Cortex of kidney (tissue), 1 donor: ENCODE measurements at places on chromosomes 11 and 22.

GRCh38 chr11:78304201-78304600 lies 113.4 kb downstream of the GAB2 start:
- no peak for DNase-seq

DNA sequence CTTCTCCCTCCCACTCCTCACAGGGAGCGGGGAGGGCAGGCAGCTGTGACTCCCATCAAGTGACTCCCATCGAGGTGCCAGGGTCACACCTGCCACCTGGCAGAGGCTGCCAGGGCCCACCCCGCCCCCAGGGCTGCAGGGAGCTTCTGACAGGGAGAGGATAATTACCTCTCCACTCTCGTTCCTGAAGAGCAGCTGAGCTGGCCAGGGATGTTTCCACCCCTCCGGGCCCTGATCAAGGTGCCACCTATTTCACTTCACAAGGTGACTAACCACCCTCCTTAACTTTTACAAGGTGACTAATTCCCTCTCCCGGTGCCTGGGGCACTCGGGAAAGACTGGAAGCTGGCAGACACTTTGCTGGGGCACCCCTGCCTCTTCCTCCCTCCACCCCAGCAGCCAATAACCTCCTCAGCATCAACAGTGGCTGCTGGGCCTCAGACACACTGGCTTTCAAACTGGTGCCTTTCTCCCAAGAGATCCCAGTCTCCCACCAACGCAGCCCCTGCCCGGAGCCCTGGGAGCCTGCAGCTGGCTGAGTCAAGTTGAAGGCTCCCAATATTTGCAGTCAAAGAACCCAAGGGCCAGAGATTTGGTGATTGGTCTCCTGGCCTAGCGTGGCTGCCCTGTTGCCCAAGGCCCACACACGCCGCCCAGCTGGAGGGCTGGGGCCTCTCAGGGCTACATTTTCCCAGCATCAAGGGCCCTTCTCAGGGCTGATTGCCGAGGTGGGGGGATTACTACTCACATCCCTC lies 22.0 kb upstream of the MYRF start:
- no peak for DNase-seq

DNA sequence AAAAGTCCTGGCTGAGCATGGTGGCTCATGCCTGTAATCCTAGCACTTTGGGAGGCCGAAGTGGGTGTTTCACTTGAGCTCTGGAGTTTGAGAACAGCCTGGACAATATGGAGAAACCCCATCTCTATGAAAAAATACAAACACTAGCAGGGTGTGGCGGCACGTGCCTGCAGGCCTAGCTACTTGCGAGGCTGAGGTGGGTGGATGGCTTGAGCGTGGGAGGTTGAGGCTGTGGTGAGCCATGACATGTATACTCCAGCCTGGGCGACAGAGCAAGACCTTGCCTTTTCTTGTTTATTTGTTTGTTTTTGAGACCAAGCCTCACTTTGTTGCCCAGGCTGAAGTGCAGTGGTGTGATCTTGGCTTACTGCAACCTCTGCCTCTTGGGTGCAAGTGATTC lies 8.1 kb upstream of the CRY2 start:
- no peak for DNase-seq

GRCh38 chr11:101686514-101686913 lies 102.7 kb upstream of the TRPC6 start:
- no peak for DNase-seq

DNA sequence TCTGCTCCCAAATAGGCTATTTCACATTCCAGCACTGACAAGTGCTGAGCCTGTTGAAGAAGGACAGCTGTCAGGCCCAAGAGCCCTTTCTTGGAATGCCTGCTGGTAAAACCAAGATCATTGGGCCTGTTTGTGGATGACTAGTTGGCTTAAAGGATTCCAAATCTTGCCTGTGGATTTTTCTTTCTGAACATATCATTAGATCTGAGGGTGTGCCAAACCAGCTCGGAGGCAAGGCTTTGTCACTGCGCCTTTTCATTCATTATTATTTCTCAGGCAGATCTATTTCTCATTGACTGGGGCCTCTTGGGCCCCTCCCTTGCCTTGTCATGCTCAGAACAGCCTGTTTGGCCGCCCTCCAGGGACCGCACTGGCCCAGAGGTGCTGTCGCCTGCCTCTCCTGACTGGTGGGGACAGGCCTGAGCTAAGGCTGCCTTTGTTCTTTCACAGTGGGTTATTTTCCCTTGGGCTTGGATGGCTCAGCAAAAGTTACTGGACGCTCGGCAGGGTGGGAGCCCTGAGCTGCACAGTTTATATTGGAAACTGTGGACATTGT lies 222.7 kb upstream of the SESN3 start:
- DNase-seq, result no peak

DNA sequence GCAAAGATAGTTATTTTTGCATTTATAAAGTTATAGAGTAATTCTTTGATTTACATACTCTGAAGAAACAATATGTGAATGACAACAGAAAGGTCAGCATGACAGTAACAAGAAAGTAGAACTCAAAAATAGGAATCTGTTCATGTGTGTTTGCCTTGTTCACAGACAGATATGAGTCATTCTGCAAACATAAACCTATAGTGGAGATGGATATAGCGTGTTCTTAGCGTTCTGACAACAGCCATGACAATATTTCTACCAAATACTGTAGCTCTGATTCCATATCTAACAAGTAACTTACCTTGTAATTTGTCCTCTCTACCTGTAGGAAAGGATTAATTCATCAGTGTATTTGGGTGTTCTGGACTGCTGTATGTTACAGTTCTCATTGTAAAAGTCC lies 208.5 kb upstream of the MTMR2 start:
- DNase-seq, result no peak

GRCh38 chr11:129292092-129292491 lies 83.6 kb upstream of the BARX2 start:
- no peak for DNase-seq

GRCh38 chr22:38104084-38104483 lies 6.4 kb downstream of the BAIAP2L2 start:
- DNase-seq, result no peak

DNA sequence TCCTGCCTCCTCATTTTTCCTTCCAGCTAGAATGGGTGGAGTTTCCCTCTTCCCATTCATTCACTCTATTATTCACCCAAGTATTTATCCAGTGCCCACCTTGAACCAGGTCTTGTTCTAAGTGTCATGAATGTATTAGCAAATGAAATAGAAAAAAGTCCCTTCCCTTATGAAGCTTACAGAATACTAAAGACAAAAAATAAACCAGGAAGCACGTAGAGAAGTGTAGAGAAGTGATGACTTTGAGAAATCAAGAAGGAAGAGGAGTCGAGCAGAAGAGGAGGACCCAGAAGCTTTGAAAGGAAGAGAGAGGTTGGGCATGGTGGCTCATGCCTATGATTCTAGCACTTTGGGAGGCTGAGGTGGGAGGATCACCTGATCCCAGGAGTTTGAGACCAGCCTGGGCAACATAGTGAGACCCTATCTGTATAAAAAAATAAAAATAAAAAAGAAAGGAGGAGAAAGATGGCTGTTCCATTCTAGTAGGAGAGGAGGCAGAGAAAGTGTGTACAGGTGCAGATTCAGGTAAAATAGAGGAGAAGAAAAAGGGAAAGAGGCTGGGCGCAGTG lies 17.1 kb upstream of the SYVN1 start:
- DNase-seq, result no peak

- no peak for DNase-seq
These were observed 98.3 kb upstream of the FGF3 start for GRCh38 chr11:69917529-69917928.

DNA sequence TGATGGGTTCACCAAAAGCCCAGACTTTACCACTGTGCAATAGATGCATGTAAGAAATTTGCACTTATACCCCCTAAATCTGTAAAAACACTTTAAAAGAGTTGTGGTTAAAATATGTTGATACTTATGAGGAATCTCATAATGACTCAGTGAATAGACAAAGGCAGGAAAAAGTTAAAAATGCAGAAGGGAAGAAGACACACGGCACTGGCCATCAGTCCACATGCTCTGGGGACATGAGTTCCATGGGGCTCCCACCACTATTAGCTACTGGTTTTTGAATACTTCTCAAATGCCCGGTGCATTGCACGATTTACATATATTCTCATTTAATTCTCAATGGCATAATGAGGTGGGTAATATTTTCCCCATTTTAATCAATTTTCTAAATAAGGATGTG lies 59.3 kb upstream of the BLID start:
- no peak for DNase-seq

GRCh38 chr11:130100381-130101095 lies 30.8 kb downstream of the APLP2 start:
- DNase-seq, result no peak

DNA sequence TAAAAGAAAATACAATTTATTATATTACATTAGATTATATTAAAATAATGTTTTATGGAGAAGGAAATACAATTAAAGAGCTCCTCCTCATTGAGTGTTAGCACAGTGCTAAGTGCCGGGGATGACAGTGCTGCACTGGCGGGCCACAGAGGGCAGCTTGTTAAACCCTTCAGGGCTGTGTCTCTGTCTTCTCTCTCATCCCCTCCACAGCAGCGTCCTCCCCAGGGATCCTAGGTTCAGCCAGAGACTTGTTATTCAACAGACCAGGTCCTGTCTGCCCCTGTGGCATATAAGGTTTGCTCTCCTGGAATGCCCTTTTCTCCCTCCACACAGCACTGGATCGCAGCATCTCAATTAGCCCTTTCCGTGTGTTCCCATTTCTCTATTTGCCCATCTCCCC lies 14.2 kb downstream of the THYN1 start:
- DNase-seq, result no peak

DNA sequence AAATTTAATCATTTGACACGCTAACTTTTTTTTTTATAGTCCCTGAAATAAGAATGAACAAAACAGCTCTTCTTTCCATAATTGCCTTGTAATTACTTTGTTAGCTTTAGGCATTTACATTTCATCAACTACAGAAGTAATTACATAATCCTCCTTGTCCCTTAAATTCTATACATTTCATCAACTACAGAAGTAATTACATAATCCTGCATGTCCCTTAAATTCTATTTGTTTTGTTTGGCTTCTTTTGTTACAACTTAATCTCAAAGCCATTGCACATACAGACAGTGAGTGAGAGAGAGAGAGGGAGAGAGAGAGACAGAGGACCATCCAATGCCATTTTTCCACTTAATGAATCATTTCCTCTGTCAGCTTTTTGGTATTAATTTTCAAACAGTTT lies 873.2 kb downstream of the METTL15 start:
- no peak for DNase-seq

DNA sequence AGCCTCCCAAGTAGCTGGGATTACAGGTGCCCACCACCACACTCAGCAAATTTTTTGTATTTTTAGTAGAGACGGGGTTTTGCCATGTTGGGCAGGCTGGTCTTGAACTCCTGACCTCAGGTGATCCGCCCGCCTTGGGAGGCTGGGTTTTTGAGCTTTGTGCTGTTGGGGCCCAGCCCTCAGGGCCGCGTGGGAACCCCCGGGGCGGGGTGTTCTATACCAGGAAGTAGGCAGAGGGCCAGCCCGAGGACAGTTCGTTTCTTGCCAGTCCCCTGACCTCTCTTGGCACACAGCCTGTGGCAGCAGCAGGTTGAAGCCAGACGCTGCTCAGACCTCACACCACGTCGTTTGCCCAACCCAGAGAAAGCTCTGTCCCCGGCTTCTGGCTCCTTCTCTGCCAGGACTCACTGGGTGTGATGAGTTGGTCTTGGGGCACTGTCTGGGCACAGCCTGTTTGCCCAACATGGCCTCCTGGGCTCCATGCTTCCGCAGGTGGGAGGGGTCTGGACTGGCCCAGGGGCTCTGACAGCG lies 24.9 kb upstream of the CHKA start:
- DNase-seq, result no peak

GRCh38 chr11:76630600-76631281 lies 39.8 kb downstream of the LRRC32 start:
- no peak for DNase-seq

DNA sequence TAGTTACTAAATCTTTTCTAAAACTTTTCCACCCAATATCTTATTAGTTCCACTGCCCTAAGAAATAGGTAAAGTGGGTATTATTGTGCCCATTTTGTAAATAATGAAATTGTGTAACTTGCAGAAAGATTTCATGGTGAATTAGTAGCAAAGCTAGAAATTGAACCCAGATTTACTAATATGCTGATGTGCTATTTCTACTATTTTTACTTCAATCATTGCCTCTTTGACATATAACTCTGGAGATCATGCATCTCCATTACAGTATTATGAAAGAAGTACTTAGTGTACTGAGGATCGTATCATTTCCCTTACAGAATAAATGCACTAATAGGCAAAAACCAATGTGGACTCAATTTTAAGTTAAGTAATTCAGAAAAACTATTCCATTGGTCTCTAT lies 119.0 kb downstream of the CSTPP1 start:
- DNase-seq, result no peak

GRCh38 chr11:74157169-74157568 lies 13.6 kb downstream of the C2CD3 start:
- DNase-seq, result no peak

DNA sequence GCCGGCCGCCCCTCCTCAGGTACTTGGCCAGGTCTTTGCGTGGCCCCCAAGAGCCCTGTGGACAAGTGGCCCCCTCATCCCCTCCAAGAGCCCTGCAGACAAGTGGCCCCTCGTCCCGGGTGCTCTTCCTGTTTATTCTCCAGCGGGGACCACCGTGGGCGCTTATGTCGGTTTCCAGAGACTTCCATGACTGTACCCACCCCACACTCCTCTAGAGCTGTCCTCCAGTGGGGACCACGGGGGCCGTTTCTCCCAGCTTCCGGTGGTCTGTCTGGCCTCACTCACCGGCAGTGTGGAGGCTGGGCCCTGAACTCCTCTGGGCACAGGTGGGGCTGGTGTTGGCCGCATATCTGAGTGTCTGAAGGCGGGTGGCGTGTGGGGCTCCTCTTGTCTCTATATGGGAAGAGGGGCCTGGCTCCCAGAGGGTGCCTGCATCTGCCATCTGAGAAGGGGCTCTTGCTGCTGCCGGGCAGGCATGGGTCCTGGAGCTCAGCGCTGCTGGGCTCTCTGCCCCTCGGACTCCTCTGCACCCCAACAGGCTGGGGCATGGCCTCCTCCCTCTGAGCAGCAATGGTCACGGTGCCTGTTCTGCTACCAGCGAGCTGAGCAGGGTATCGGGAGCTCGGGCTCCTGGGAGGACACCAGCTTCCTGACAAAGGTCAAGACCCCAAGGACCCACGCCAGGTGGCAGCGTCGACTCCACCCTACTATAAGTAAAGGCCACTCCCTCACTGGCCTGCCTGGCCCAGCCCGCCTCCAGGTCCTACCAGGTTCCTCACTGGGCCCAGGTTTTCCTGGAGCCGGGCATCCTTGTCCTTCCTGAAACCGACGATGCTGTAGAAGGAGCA lies 1264.3 kb downstream of the BRD1 start:
- no peak for DNase-seq

DNA sequence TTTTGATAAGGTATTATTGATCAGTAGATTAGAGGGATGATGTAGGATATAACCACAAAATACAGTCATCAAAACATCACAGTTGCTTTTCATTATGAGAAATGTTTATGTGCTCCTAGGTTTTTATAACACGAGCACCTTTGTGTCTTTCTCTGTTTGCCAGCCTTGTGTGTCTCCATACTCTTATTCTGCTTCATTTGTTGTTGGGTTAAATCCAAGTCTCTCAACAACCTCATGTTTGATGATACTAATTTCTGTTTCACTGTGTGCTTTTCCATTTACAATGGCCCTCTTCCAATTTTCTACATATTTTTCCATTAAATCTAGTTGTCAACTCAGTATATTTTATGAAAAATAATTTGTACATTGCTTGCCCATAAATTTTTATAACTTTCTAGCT lies 107.7 kb upstream of the POU2AF2 start:
- DNase-seq, result no peak
